ENCODE measurements at places on chromosomes 3 and 15. TPM values are rescaled to one million over a fixed set of nuclear protein-coding genes. Genes with fewer than 3 reads are reported as not detected.

DNA sequence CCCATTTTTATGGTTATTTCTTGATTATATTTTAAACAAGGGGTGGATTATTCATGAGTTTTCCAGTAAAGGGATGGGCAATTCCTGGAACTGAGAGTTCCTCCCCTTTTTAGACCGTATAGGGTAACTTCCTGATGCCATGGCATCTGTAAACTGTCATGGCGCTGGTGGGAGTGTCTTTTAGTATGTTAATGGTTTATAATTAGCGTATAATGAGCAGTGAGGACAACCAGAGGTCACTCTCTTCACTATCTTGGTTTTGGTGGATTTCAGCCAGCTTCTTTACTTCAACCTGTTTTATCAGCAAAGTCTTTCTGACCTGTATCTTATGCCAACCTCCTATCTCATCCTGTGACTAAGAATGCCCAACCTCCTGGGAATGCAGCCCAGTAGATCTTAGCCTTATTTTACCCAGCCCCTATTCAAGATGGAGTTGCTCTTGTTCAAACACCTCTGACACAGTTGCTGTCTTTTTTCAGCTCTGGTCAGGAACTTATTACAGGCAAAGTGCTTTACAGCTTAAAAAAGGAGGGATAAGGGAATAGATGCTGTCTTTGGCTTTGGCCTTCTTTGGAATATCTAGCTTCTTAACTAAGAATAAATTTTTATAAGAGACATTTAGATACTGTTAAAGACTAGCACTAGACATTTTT, 257.8 kb downstream of the CNTN4 start:
- H3K36me3 ChIP-seq: no peaks in the 10 kb centered on the region
- no peak for DNase-seq
- no peaks in the 10 kb centered on the region for H3K4me1 ChIP-seq
- H3K27ac ChIP-seq: no peak overlapping the region

- H3K4me1 ChIP-seq: peaks cover 13% of the 10 kb centered on the region
- no peak overlapping the region for H3K27ac ChIP-seq
- H3K27me3 ChIP-seq: no peaks in the 10 kb centered on the region
- H3K4me3 ChIP-seq: no peak overlapping the region
Observed at GRCh38 chr15:57385923-57386390, 9.7 kb downstream of the CGNL1 start.

- no peak overlapping the region for H3K4me3 ChIP-seq
- H3K4me1 ChIP-seq: peaks cover 5% of the 10 kb centered on the region
- peaks cover 2% of the 10 kb centered on the region for H3K27me3 ChIP-seq
- H3K36me3 ChIP-seq: no peaks in the 10 kb centered on the region
Observed at GRCh38 chr3:73225146-73225855, 163.8 kb downstream of the EBLN2 start.

GRCh38 chr3:113684271-113684819, 12.1 kb downstream of the USF3 start:
- no peaks in the 10 kb centered on the region for H3K4me1 ChIP-seq
- no peaks in the 10 kb centered on the region for H3K36me3 ChIP-seq
- no peak for DNase-seq
- H3K4me3 ChIP-seq: no peak overlapping the region
- no peaks in the 10 kb centered on the region for H3K27me3 ChIP-seq

DNA sequence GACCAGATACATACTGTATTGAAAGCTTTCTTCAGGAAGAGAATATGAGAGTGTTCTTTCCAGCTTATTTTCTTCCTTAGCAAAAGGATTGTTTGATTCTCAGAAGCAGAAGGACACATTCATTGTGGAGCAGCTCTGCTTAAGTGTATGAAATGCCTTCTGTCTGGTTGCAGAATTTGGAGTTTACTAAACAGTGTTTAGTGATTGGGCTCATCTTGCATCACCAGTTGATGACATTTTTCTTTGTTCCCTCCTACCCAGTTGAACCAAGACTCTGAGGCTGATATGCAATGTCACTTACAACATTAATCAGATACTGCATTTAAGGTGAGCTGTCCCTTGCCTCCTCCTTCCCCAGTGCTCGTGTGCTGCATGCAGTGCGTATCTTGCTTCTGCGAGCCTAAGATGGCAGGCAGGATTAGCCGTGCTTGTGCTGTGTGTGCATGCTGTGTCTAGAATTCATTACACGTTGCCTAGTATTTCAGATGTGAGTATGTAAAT, 18.4 kb downstream of the ZBTB38 start:
- no peak overlapping the region for H3K4me3 ChIP-seq
- no peak for DNase-seq
- H3K27ac ChIP-seq: no peak overlapping the region
- peaks cover 33% of the 10 kb centered on the region for H3K36me3 ChIP-seq
- no peaks in the 10 kb centered on the region for H3K27me3 ChIP-seq
- H3K4me1 ChIP-seq: peaks cover 25% of the 10 kb centered on the region

DNA sequence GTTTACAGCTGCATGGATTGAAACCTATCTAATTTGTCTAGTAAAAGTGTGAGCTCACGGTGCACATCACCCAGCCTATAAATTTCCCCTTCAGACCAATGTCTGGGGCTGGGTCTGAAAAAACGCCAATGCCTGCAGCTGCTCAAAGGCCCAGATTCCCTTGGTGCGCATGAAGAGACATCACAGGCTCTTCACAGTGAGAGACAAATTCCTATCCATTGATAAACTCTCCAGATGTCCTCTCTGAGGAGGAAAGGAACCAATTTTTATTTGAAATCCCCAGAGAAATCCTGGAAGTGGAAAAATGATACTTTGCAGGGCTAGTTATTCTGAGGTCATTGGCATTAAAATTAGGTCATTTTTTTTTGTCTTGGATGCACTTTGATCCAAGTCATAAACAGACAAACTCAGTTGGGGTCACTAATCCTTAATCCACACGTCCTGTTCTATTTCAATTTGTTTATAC, 360.5 kb downstream of the EPHA3 start:
- H3K36me3 ChIP-seq: no peaks in the 10 kb centered on the region
- no peak overlapping the region for H3K4me3 ChIP-seq
- no peak for DNase-seq
- H3K4me1 ChIP-seq: no peaks in the 10 kb centered on the region

- H3K4me1 ChIP-seq: peaks cover 13% of the 10 kb centered on the region
- no peak overlapping the region for H3K4me3 ChIP-seq
- peak overlapping the region; percentile 5 for H3K27ac ChIP-seq
- H3K27me3 ChIP-seq: no peaks in the 10 kb centered on the region
Observed at GRCh38 chr15:48537271-48538113, 108.0 kb downstream of the FBN1 start.

GRCh38 chr3:160016972-160017371, 28.3 kb downstream of the IL12A start:
- peak; percentile 54 for DNase-seq
- H3K27ac ChIP-seq: no peak overlapping the region
- H3K4me1 ChIP-seq: no peaks in the 10 kb centered on the region
- no peak overlapping the region for H3K4me3 ChIP-seq

GRCh38 chr15:91254766-91255165, 154.7 kb downstream of the SV2B start:
- H3K36me3 ChIP-seq: no peaks in the 10 kb centered on the region
- H3K4me3 ChIP-seq: no peak overlapping the region
- no peak overlapping the region for H3K27ac ChIP-seq
- H3K27me3 ChIP-seq: no peaks in the 10 kb centered on the region
- no peaks in the 10 kb centered on the region for H3K4me1 ChIP-seq
- DNase-seq: no peak

DNA sequence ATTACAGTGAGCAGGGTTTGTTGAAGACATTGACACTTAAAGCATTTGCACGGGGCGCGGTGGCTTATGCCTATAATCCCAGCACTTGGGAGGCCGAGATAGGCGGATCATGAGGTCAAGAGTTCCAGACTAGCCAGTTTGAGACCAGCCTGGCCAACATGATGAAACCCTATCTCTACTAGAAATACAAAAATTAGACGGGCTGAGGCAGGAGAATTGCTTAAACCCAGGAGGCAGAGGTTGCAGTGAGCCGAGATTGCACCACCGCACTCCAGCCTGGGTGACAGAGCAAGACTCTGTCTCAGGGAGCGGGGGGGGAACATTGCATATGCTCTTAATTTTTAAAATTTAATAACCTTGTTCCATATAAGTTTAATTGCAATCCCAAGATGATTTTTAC, 11.9 kb downstream of the STT3B start:
- H3K27me3 ChIP-seq: no peaks in the 10 kb centered on the region
- no peaks in the 10 kb centered on the region for H3K4me1 ChIP-seq
- H3K27ac ChIP-seq: no peak overlapping the region
- no peak for DNase-seq

GRCh38 chr3:66432041-66432766, 68.6 kb downstream of the LRIG1 start:
- peaks cover 47% of the 10 kb centered on the region for H3K4me1 ChIP-seq
- no peaks in the 10 kb centered on the region for H3K36me3 ChIP-seq
- H3K4me3 ChIP-seq: peak overlapping the region; percentile 6
- H3K27ac ChIP-seq: peak overlapping the region; percentile 49

- no peaks in the 10 kb centered on the region for H3K36me3 ChIP-seq
- peak; percentile 17 for DNase-seq
- H3K4me1 ChIP-seq: no peaks in the 10 kb centered on the region
- no peak overlapping the region for H3K4me3 ChIP-seq
- H3K27ac ChIP-seq: no peak overlapping the region
Observed at GRCh38 chr3:78785004-78785403, 982.8 kb downstream of the ROBO1 start.

- H3K4me3 ChIP-seq: no peak overlapping the region
- no peaks in the 10 kb centered on the region for H3K4me1 ChIP-seq
- no peak overlapping the region for H3K27ac ChIP-seq
- H3K36me3 ChIP-seq: no peaks in the 10 kb centered on the region
Observed at GRCh38 chr3:164007765-164008164, 1070.5 kb downstream of the SI start.

- H3K4me3 ChIP-seq: no peak overlapping the region
- H3K4me1 ChIP-seq: no peaks in the 10 kb centered on the region
- no peak for DNase-seq
- H3K27ac ChIP-seq: no peak overlapping the region
Observed at GRCh38 chr3:180531303-180532278, 70.4 kb upstream of the TTC14 start.

GRCh38 chr3:61802772-61803171, 241.4 kb downstream of the PTPRG start:
- no peaks in the 10 kb centered on the region for H3K4me1 ChIP-seq
- no peaks in the 10 kb centered on the region for H3K27me3 ChIP-seq
- H3K27ac ChIP-seq: no peak overlapping the region
- no peak for DNase-seq
- H3K36me3 ChIP-seq: no peaks in the 10 kb centered on the region

DNA sequence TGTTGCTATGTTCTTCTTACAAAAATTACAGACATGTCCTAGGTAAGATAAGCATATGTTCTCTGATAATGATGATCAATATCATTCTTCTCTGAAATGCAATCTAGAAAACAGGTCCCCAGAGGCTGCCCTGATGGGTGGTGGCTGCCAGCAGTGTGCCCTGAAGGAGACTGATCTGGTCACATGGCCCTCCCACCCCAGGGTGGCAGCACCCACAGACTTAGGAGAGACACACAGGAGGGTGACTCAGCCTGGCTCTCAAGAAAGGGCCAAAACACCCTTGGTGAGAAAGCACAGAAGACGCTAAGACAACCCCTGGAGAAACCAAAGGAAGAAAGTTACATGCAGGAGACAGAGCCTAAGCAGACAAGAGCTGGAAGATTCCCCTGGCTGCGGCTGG, 203.7 kb downstream of the TJP1 start:
- no peaks in the 10 kb centered on the region for H3K27me3 ChIP-seq
- no peak overlapping the region for H3K27ac ChIP-seq
- no peak overlapping the region for H3K4me3 ChIP-seq
- no peaks in the 10 kb centered on the region for H3K36me3 ChIP-seq
- no peak for DNase-seq

DNA sequence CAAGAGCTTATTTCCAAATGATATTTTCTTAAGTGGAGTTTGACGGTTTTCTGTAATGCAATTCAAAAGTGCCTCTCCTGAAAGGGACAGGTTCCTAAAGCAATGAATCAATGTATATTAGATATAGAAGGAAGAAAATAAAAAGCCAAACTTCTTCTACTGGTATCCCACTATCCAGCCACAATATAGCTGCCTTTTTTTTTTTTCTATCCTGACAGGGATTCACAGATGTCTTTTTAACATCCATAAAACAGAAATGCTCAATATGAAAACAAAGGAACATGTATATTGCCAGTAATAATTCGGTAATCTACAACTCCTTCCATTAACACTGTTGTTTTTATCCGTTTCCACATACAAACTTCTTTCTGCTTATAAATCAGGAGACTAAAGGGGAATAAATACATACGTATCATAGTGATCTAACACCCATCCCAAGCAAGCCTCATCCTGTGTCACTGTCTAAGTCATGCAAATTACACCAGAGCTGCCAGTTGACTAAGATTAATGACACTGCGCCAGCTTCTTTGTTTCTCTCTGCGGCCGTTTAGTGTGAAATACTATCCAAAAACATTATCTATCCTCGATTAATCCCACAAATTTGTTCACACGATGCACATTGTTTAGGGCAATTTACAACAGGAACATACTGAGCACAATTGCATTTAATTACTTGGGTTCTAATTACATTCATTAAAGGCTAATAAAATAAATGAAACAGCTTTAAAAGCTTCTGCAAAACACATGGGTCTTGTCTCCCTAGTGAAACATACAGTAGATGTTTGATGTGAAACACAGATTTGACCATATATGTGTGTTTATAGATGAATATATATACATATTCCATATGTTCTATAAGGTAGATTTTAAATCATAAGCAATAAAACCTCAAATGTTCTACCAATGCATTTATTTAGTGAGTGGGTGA, 51.9 kb upstream of the CDIN1 start:
- H3K36me3 ChIP-seq: no peaks in the 10 kb centered on the region
- no peak overlapping the region for H3K4me3 ChIP-seq
- H3K27me3 ChIP-seq: no peaks in the 10 kb centered on the region

GRCh38 chr15:99439524-99439835, 126.3 kb upstream of the MEF2A start:
- H3K27ac ChIP-seq: no peak overlapping the region
- no peak overlapping the region for H3K4me3 ChIP-seq
- no peaks in the 10 kb centered on the region for H3K27me3 ChIP-seq
- H3K36me3 ChIP-seq: no peaks in the 10 kb centered on the region
- no peak for DNase-seq

- peak overlapping the region; percentile 95 for H3K4me3 ChIP-seq
- no peak overlapping the region for H3K27ac ChIP-seq
- DNase-seq: no peak
Observed at GRCh38 chr3:169143506-169143905, 520.0 kb downstream of the MECOM start.

The CASR gene
- not detected for total RNA-seq

The WHAMM gene
- total RNA-seq: 8.3 TPM

The IMPG2 gene
- total RNA-seq: 0.26 TPM

The SLC6A1 gene
- 0.30 TPM for total RNA-seq

The OR5K2 gene
- not detected for total RNA-seq

Data from astrocyte (in vitro differentiated cells and primary cell).